ENCODE measurements at places on chromosomes 11 and 22. TPM values are rescaled to one million over a fixed set of nuclear protein-coding genes. Genes with fewer than 3 reads are reported as not detected.

Gene TIMP3
- total RNA-seq, result 49.7 TPM

Gene RTN4RL2
- not detected for total RNA-seq

Gene GUCY1A2
- 0.55 TPM for total RNA-seq

DNA sequence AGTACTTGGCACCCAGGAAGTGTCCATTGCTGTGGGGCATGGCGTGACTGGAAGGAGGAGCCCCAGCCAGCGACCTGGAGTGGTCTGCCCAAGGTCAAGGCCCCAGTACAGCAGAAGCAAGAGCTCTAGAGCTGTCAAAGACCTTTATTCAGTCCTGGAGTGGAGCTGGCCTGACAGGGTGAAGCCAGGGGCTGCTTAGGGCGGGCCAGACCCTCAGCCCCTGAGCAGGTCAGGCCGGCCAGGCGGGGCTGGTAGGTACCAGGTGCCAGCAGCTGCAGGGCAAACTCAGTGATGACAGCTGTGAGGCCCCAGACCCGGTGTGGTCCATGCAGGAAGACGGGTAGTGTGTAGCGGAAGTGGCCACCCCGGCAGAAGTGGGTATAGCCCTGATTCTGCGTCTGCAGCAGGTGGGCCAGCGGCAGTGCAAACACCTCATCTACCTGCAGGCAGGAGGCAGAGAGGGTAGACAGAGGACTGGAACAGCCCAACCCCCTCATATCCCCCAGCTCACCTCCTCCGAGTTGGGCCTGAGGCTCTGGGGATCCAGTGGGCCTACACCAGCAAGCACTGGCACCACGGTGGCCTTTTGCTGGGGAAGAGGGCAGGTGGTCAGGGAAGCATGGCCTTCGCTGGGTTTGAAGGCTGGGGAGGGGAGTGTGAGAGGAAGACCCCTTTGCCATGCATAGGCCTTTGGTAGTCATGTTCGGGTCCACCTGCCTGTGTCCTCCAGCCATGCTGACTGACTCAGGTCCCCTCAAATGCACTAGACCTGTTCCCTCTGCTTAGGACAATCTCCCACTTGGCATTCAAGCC is 1.7 kb downstream of the NUDT8 start:
- H3K4me1 ChIP-seq, result peaks cover 24% of the 10 kb centered on the region
- no peaks in the 10 kb centered on the region for H3K36me3 ChIP-seq
- no peak overlapping the region for H3K27ac ChIP-seq
- no peak for DNase-seq
- H3K4me3 ChIP-seq, result no peak overlapping the region

GRCh38 chr11:111336582-111337256 is 38.4 kb downstream of the POU2AF3 start:
- no peak overlapping the region for H3K4me3 ChIP-seq
- DNase-seq, result no peak
- no peak overlapping the region for H3K27ac ChIP-seq

DNA sequence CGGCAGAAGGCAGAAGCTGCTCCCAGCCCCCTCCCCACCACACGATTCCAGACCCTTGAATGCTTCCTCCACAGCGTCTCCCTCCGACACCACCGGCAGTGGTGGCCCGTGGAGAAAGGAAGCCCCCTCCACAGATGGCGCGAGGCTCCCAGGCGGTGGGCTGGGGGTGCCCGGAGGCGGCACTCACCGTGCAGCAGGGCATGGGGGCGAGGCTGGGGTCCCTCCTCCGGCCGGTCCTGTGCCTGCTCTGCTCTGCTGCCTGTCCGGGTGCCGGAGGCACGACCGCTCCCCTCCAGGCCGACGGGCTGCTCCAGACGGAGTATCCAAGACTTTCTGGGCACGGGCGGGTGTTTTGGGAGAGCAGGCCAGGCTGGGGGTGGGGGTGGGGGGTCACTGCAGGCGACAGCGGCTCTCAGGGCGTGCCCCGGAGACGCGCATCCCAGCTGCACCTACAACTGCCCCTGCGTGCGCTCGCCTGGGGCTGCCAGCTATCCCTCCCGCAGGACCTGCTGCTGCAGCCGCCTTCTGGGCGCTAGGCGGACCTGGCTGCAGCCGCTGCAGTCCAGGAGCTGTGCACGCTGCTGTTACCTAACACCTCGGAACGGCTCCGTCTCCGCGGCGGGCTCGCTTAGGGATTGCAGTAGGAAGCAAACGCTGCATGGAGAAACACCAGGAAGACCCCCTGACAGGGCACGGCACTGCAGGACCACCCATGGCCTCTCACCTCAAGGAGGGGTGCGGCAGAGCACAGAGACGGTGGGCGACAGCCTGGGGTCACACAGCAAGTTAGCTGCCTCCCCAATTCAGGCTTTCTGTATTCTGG is 15.2 kb downstream of the MRGPRG start:
- no peak overlapping the region for H3K4me3 ChIP-seq
- DNase-seq, result no peak
- H3K27ac ChIP-seq, result no peak overlapping the region
- H3K4me1 ChIP-seq, result peaks cover 13% of the 10 kb centered on the region

DNA sequence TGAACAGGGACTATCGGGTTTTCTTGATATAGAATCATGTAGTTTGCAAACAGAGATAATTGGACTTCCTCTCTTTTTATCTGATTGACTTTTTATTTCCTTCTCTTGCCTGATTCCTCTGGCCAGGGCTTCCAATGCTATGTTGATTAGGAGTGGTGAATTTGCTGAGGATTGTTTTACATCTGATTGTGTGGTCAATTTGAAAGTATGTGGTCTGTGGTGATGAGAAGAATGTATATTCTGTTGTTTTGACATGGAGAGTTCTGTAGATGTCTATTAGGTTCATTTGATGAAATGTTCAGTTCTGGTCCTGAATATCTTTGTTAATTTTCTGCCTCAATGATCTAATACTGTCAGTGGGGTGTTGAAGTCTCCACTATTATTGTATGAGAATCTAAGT is 713.2 kb upstream of the CCDC179 start:
- H3K36me3 ChIP-seq, result no peaks in the 10 kb centered on the region
- H3K4me1 ChIP-seq, result no peaks in the 10 kb centered on the region
- DNase-seq, result no peak
- H3K4me3 ChIP-seq, result no peak overlapping the region
- no peaks in the 10 kb centered on the region for H3K27me3 ChIP-seq

DNA sequence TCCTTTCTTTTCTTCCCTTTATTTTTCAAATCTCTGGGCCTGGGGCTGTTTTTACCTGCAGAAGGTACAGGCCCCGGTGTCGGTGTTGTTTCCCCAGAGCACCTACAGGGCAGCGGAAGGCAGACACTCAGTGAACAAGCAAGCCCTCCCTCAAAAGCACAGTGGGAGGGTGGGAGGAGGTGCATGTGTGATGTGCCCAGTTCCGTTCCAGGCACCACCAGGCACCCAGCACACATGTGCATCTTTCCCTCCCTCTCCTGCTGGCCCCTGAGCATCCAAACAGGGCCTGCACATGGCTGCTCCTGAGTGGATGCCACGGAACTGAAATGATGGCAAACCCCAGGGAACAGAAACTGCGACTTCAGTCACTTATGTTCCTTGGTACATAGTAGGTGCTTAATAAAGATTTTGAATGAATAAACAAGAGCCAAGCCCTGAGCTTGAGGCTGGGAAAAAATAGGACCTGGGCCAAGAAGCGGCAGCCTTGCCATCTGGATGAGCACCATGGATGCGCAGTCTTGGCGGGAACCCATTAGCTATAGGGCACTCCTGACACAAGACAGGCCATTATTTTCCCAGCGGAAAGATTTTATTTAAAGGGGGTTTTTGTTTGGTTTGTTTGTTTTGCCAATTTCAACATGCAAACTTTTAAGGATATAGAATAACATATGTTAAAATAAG is 47.8 kb downstream of the ARRB1 start:
- H3K27me3 ChIP-seq, result no peaks in the 10 kb centered on the region
- H3K4me3 ChIP-seq, result no peak overlapping the region
- no peaks in the 10 kb centered on the region for H3K36me3 ChIP-seq
- no peak for DNase-seq

GRCh38 chr11:68007498-68008380 is 2.4 kb upstream of the ALDH3B1 start:
- no peaks in the 10 kb centered on the region for H3K36me3 ChIP-seq
- peak overlapping the region; percentile 87 for H3K27ac ChIP-seq
- no peaks in the 10 kb centered on the region for H3K27me3 ChIP-seq
- H3K4me1 ChIP-seq, result peaks cover 54% of the 10 kb centered on the region
- H3K4me3 ChIP-seq, result no peak overlapping the region
- no peak for DNase-seq
